ENCODE measurements at places on chromosomes 13 and 19.

- H3K4me3 ChIP-seq = no peak within 1 kb of the TSS
- no peaks in the 10 kb centered on the region for H3K36me3 ChIP-seq
- H3K4me1 ChIP-seq = no peaks in the 10 kb centered on the region
- peaks cover 4% of the 10 kb centered on the region for H3K27me3 ChIP-seq
- DNase-seq = no peak
- H3K27ac ChIP-seq = no peak within 1 kb of the TSS
Measured at GRCh38 chr19:2308114-2308556, at the start of gene LINGO3. Gene LINGO3 (minus strand): TSS chr19:2308154. CDS start chr19:2291776, 16,378 bp downstream.

GRCh38 chr19:10521461-10522171 is 4.4 kb upstream of the S1PR5 start:
- H3K36me3 ChIP-seq = no peaks in the 10 kb centered on the region
- no peak for DNase-seq
- peaks cover 26% of the 10 kb centered on the region for H3K27me3 ChIP-seq
- no peak overlapping the region for H3K27ac ChIP-seq
- no peak overlapping the region for H3K4me3 ChIP-seq

- no peaks in the 10 kb centered on the region for H3K27me3 ChIP-seq
- H3K27ac ChIP-seq = peak overlapping the region; percentile 97
- H3K36me3 ChIP-seq = peaks cover 8% of the 10 kb centered on the region
- no peak for DNase-seq
- H3K4me1 ChIP-seq = peaks cover 14% of the 10 kb centered on the region
Measured at GRCh38 chr19:8446061-8446709, 1.4 kb downstream of the HNRNPM start.

DNA sequence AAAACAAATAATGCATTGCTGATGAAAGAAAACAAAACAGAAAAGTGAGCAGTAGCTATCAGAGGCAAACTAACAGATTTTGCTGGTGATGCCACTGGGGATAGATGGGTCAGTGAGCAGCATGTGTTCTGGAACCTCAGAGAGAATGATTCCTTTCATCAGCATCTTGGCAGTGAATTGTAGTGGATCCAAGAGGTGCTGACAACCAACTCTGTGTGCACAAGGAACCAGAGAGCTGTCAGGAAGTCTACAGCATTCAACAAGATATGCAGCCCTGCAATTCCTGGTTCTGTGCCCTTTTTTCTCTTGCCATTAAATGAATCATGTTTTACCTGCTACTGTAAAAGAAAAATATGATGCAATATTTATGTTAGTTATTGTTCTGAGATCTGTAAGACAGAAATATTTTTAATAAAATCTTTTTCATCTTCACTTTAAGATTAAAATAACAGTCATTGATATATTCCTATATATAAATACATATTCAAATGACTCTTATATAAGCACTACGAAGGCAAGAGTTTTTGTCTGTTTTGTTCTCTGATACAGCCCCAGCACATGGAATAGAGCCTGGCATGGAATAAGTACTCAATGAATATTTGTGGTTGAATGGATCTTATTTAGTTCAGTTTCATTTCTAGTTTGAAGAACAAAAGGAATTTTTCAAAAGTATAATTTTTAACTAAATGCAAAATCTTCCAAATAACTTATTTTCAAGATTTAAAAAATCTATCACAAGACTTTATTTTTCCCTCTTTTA is 80.8 kb downstream of the FREM2 start:
- H3K36me3 ChIP-seq = no peaks in the 10 kb centered on the region
- no peaks in the 10 kb centered on the region for H3K4me1 ChIP-seq
- no peak overlapping the region for H3K27ac ChIP-seq
- no peak overlapping the region for H3K4me3 ChIP-seq

DNA sequence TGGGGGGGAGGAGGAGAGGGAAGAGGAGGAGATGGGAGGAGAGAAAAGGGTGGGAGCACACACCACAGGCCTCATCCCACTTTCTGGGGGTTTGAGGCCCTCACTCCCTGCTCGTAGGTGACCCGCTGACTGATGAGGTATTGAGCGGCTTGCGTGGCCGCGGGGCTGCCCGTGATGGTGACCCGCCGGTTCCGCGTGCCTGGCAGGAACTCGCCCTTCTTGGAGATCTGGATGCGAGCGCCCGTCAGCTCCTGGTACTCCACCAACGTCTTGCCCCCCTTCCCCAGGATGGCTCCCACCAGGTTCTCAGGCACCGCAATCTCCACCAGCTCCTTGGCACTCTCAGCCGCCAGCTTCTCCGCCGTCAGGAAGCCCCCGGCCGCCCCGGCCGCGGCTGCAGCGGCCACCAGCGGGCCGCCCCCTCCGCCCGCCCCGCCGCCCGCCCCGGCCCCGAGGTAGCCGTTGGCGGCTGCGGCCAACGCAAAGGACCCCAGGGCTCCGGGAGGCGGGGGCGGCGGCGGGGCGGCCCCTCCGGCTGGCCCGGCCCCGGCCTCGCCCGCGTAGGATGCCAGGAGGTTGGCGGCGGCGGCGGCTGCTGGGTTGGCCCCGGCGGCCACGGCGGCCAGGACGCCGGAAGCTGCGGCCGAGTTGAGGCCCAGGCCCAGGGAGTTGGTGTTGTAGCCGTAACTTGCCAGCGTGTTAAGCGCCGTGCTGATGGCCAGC is 25.4 kb upstream of the NANOS2 start:
- no peaks in the 10 kb centered on the region for H3K4me1 ChIP-seq
- peaks cover 18% of the 10 kb centered on the region for H3K27me3 ChIP-seq
- no peak overlapping the region for H3K4me3 ChIP-seq
- no peak for DNase-seq

DNA sequence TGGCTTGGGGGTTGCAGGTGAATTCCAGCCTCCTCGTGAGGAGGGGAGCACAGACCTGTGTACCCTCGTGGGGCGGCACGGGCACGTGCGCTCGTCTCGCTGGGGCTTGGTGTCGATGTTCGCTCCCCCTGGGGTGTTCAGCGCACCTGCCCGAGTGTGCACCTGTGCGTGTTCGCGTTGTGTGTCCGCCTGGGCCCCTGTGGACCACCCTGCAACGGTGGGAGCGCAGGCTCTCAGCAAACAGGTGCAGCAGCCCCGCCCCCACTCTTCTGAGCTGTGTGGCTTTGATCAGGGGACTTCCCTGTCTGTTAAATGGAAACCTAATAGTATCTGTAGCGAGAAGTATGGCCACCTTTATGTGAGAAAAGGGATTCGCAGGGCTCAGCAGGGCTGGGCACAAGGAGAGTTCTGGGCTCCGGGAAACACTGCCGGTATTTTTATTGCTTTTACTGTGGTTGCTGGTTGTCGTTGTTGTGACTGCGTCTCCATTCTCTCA is 549 bp downstream of the SMIM17 start:
- no peaks in the 10 kb centered on the region for H3K36me3 ChIP-seq
- H3K27me3 ChIP-seq = no peaks in the 10 kb centered on the region
- H3K4me3 ChIP-seq = no peak overlapping the region
- H3K27ac ChIP-seq = no peak overlapping the region
- DNase-seq = no peak

Measured in lung (tissue), 17 donors.